NCI-H1092 (cell line): ENCODE measurements at places on chromosomes 2 and 18.

DNA sequence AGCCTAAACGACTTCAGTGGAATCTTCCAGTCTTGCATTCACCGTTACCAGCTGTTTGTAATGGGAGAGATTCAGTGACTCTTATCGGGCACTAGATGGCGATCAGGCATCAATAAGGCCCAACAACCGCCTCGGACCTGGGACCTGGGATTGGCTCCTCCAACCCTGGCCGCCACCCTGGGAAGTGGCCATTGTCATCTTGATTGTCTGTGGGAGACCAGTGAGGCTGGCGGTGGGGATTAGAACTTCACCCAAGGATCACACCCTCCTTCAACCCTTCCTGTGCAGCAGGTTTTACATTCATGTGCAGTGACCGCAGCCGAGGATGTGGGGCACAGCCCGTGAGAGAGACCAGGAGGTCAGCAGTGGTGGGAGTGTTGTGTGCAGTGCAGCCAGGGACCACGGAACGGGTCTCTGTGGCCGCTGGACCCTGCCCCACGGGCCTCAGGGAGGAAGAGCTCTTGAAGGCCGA, 85.3 kb downstream of the SPP2 start:
- peak; percentile 36 for DNase-seq

DNA sequence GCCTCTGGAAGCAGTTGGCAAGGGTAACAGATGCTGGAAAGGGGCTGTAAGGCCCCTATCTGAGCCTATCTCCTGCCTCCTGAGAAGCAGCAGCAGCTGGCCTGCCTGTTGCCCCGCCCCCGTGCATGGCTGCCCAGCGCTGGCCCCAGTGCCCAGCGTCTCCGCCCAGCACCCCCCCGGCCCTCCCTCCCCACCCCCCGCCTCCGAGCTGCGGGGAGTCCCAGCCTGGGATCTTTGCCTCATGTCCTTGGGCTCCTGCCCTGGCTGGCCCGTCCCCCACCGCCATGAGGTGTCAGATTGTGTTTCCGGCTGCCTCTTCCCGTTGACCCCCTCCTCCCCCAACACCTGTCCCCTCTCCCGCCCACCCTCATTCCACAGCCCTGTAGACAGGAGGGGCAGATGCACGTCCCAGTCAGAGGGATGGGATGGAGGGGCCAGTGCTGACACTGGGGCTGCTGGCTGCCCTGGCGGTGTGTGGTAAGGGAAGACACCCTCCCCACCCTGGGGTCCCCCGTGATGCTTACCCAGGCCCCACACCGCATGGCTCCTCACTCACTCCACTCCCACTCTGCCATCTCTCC, at the start of gene CHRND:
Gene CHRND, plus strand, starts transcription at position 370 of the 581 bp plus-strand sequence. Its CDS starts 56 bp downstream, at position 426.
- no peak for DNase-seq

- DNase-seq, result no peak
Observed at GRCh38 chr2:48049371-48049770, 143.1 kb upstream of the FBXO11 start.

- no peak for DNase-seq
Observed at GRCh38 chr2:27907547-27907946, 17.0 kb downstream of the BABAM2 start.

- no peak for DNase-seq
Observed at GRCh38 chr2:167438206-167438605, 549.9 kb downstream of the XIRP2 start.

GRCh38 chr18:61697306-61697909, 195.4 kb downstream of the RNF152 start:
- DNase-seq, result no peak
